ENCODE measurements at places on chromosomes 3 and 15.

DNA sequence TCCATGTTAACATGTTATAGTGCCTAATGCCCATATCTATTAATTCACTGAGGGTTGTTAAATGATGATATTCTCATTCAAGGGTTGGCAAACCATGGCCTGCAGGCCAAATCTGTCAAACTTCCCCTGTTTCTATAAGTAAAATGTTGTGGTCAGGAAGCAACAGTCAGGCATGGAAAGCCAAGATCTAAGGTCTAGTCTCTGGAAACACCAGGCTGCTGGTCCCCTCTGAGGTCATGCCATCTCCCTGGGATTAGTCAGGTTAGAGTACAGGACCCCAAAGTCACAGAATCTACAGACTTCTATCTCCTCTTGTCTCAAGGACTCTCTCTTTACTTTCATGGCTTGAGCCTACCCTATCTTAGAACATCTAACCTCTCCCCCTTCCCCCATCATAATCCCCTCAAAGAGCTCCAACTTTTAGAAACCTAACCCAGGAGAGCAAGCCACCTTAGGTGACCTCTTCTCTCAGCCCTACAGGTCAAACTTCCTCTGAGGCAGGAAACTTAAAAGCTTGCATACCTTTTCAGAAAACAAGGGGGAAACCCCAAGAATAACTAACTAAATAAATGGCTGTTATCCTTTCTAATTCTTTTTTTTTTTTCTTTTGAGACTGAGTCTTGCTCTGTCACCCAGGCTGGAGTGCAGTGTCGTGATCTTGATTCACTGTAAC lies 15.3 kb upstream of the HERC1 start:
- no peak for DNase-seq

DNA sequence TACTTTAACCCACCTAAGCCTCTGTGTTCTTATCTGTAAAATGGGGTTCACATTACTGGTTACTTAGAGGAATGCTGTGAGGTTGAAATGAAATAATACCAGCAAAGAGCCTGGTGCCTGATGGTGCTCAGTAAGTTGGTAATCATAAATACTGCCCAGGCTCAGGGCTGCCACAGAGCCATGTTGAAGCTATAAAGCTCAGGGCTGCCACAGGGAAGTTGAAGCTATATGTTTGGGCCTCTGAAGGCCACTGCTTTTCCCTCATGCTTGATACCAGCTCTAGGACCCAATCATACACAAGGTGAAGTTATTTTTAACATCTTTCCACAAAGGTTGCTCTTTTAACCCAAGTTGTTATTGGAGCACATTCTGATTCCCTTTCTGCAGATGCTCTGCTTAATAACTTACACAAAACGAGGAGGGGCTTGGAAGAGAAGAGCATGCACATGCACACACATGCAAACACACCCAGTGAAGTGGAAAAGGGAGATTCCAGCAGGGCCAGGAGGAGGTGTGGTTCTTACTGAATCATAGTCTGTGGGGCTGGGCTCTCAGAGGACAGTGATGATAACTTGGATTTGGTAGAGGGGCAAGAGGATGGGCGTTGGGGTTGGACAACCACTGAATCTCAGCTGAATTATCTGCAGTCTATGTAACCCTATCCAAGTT lies 17.4 kb downstream of the PARP14 start:
- DNase-seq, result no peak

GRCh38 chr3:58291671-58292338 lies 14.2 kb upstream of the RPP14 start:
- no peak for DNase-seq

GRCh38 chr15:75891895-75892294 lies 11.8 kb upstream of the FBXO22 start:
- DNase-seq, result no peak

GRCh38 chr3:10992943-10993728 lies 588 bp downstream of the SLC6A1 start:
- DNase-seq, result no peak

Data from WERI-Rb-1 (cell line).